ENCODE measurements at places on chromosomes 7 and 10.

- no peak for DNase-seq
These were observed 20.8 kb downstream of the ZDHHC16 start for GRCh38 chr10:97466755-97467154.

- DNase-seq, result no peak
These were observed 20.8 kb downstream of the C10orf105 start for GRCh38 chr10:71698737-71699136.

GRCh38 chr7:3168869-3169268, 125.2 kb upstream of the CARD11 start:
- DNase-seq, result no peak

- DNase-seq, result no peak
These were observed 54.1 kb downstream of the LAMB1 start for GRCh38 chr7:107948645-107949442.

DNA sequence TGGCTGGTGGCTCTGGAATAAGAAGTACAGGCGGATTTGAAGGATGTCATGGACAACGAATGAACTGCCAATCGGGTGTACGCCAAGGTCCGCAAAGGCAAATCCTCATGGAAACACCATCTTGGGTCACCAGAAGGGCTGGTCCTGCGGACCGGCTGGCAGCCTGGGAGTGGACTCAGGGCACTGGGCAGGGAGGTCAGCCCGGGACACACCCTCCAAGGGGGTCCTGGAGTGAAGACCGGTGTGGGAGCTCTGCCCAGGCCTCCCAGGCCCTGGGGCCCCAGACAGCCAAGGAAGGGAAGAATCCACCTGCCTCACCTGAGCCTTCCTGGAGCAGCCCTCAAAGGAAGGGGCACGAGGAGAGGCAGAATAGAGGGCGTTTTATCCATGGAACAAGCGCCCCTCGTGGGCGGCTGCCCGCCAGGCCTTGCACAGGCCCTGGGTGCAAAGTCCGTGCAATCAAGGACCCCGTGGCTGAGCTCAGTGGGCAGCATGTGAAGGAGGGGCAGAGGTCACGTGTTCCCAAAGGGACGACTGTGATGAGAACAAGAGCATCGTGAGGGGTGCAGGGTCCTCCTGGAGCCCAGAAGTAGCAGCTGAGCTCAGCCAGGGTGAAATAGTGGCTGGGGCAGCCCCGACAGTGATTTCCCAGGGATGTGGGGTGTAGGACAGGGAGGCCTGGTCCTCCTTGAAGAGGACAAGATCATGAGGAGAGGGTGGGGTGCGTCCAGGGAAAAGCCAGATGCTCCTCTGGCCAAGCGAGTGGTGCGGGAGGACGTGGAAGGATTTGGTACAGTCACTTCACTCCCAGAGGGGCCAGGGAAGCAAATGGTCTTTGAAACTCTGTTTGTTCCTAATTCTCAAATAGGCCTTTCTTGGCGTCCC, 105.2 kb downstream of the TCERG1L start:
- DNase-seq, result no peak

GRCh38 chr10:130141878-130142277, 5.7 kb downstream of the GLRX3 start:
- DNase-seq, result no peak

Measured in NCI-H2171 treated with DMSO at 0.1 percent for 48 hours (cell line).